ENCODE measurements at places on chromosomes 2 and 18.
A peak's percentile ranks its signal among the peaks of the same experiment; 100 is the strongest.

- no peak for DNase-seq
Measured at GRCh38 chr18:77433076-77433475, 183.4 kb downstream of the GALR1 start.

- DNase-seq = no peak
Measured at GRCh38 chr2:71932037-71932779, 215.5 kb downstream of the CYP26B1 start.

- no peak for DNase-seq
Measured at GRCh38 chr2:120161190-120161589, 62.0 kb downstream of the TMEM185B start.

GRCh38 chr2:12005886-12006681 lies 259.7 kb downstream of the LPIN1 start:
- DNase-seq = peak; percentile 11

- no peak for DNase-seq
Measured at GRCh38 chr2:164275659-164276058, 345.6 kb downstream of the GRB14 start.

GRCh38 chr2:17299891-17300540 lies 218.2 kb downstream of the RAD51AP2 start:
- no peak for DNase-seq

DNA sequence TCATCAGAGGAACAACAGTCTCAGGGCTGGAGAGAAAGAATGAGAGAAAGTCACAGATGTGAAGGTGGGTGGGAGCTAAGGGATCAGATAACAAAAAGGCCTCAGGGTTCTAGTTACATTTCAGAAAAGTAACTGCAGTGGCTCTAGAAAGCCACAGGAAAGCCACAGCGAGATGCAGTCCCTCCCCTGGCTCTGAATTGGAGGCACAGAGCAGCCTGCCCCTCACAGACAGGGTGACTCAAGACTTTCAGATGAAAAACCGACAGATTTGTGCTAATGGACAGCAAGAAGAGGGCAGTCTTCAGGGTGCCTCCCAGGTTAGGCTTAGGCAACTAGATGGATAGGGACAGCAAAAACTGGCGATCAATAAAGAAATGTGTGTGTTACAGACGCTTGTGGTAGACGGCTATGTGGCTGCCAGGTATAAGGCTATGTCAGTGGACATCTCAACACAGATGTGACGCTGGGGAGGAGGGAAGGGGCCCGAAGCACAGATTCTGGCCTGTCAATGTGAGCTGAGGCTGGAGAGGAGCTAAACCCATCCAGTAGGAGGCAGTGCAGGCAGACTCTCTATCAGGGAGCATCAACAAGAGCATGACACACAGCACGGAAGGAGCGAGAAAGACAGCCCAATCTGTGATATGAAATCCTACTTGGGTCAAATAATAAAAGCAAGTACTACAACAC lies 26.2 kb downstream of the UNC50 start:
- DNase-seq = no peak

GRCh38 chr2:211881449-211881848 lies 657.2 kb downstream of the ERBB4 start:
- DNase-seq = no peak

DNA sequence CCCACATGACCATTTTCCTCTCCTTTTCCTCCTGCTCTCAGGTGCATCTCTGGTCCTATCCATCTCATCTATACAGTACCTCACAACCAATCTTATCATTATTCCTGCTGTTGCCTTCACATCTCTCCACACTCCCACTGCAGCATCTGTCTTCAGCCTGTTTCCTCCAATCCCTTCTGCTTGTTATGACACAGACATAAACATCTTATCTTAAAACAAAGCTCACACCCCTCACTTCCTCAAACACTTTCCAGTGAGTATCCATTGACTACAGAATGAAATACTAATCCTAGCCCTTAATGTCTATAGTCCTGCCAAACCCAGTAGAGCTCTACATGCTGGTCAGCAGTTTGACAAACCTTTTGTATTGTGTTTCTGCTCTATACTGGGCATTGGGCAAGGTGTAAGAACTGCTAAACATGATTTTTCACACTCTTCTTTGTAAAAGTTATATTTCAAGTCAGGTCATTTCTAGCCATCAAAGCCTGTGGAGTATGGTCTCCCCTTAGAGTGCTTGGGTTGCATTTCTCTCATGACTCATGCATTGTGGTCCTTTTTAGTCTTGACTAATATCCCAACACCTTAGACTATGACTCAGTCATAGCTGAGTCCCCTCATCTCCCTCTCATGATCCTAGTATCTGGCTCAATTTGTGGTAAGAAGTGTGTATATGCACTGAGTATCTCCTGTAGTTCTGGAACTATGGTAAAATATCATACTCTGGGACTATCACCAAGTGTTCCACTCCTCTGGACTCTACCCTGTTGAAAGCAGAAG lies 187.0 kb downstream of the CYRIA start:
- DNase-seq = no peak

- DNase-seq = no peak
Measured at GRCh38 chr2:3620834-3621233, 25.9 kb downstream of the COLEC11 start.

DNA sequence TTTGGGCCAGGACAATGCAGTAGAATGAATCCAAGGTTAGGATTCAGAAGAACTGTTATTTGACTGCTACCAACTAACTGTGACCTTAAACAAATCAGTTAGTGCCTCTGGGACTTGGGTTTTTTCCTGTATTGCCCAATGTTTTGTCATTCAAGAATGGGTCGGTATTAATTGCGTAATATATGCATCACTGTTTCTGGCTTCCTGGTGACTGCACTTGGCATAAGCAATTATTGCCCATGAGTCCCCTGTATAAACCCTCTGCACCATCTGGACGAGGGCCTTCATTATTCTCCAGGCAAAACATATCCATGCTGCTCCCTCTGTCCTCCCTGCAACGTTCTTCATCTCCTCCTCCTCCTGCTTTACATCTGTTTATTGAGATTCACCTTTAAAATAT lies 255.8 kb upstream of the LRRTM1 start:
- DNase-seq = no peak

- DNase-seq = no peak
Measured at GRCh38 chr2:70943205-70943871, 7.6 kb downstream of the ATP6V1B1 start.

GRCh38 chr2:643334-643733 lies 33.9 kb downstream of the TMEM18 start:
- DNase-seq = no peak

DNA sequence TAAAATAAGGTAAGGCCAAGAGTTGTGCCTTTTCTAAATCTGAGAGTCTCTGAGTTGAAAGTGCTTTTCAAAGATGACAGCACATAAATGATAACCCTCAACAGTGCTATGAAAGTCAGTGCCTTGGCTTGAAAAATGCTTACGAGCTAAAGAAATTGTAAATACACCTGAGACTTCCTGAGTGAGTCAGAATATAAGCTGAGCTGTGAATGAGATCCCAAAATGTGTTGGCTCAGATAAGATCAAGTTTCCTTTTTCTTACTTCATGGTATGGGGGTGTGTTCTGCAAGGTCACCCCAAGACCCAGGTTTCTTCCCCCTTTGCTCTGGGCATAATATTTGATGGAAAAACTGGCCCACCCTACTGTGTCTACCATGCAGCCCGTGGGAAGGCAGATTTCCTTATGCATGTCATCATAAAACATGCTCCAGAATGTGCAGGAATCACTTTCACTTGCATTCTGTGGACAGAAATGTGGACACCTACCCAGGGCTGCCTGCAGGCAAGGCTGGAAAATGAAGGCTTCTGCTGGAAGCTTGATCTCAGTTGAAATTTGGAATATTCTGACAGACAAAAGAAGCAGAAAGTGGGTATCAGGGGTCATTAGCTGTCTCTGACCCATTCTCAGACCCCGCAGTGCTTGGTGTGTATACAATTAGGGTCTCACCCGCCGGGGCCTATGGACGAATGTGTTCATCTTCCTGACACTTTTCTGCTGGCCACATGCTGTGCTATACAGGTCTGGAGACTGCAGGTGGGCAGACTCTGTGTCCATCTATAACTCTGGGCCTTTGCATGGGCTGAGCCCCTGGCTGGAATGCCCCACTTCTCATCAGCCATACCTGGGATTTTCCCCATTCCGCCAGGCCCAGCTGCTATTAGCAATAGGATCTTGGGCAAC lies 212.6 kb downstream of the SH3RF3 start:
- no peak for DNase-seq

- no peak for DNase-seq
Measured at GRCh38 chr2:17538022-17538843, 2.3 kb upstream of the VSNL1 start.

DNA sequence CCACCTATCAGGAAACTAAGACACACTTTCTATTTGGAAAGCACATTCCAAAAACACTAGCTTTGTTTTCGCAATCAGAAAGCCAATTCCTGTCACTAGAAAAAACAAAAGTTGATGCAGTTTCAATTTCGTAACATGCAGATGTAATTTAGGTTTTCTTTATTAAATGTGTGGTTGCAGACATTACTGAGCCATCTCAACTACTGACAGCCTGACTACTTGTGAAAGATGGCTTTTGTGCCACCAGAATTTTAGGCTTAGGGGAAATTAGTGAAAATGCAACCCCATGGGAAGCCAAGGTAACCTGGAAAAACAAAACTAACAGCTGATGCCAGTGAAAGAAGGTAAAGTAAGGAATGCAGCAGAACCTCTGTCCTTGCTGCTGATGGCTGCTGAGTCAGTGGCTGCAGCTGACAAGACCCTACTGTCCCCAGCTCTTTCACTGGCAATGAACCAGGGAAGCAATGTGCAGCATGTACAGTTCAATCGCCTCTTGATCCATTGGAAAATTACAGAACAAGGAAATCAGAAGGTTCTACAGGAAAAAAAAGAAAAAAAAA lies 34.9 kb downstream of the FEZ2 start:
- no peak for DNase-seq

GRCh38 chr2:156511803-156512202 lies 75.6 kb downstream of the GPD2 start:
- DNase-seq = no peak

- no peak for DNase-seq
Measured at GRCh38 chr18:45110577-45111501, 430.2 kb downstream of the SETBP1 start.

GRCh38 chr2:183505911-183506310 lies 381.7 kb downstream of the NUP35 start:
- DNase-seq = no peak

GRCh38 chr2:232362174-232362900 lies 16.2 kb upstream of the ALPP start:
- DNase-seq = no peak

- DNase-seq = no peak
Measured at GRCh38 chr2:241818229-241818942, 9.4 kb downstream of the NEU4 start.

- no peak for DNase-seq
Measured at GRCh38 chr18:79975043-79975442, 10.6 kb downstream of the HSBP1L1 start.

DNA sequence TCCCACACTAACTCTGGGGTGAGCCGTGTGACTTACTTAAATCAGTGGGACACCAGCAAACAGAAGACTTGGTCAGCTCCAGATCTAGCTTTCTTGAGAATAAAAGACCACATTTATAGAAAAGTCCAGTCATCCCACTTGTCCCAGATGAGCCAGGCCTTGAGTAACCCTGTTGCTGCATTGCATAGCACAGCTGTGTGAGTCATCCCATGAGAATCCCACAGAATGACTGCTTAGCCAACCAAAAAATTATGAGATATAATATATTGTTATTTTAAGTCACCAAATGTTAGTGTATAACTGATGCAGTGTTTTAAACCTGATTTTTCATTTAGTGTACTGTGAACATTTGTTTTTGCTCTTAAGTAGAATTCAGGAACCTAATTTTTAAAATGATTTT lies 94.2 kb upstream of the FSHR start:
- DNase-seq = no peak

- no peak for DNase-seq
Measured at GRCh38 chr2:239502430-239503186, 101.8 kb upstream of the HDAC4 start.

DNA sequence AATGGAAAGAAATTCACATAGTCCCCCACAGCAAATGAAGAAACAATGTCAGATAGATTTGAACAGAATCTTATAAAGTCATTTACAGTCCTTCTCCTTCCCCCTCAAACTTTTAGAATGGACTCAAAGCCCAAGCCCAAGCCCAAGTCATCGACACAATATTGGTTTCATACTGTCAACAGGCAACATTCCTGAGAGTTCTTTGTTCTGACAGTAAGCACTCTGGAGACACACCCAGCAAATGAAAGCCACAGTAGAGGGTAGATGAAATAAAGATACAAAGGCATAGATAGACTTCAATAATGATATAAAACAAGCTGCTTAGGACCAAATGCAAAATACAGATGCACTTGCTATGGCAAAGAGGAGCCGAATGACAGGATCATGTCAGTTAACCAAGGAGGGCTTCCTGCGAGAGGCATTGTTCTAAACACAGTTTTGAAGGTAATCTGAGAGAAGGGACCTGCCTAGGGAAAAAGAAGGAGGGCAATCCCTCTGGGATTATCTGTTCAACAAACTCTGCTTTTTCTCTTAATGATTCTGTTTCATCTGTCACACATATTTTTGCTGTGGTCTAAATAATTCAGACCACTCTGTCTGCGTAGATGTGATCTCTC lies 97.1 kb upstream of the MAP4K3 start:
- DNase-seq = no peak

DNA sequence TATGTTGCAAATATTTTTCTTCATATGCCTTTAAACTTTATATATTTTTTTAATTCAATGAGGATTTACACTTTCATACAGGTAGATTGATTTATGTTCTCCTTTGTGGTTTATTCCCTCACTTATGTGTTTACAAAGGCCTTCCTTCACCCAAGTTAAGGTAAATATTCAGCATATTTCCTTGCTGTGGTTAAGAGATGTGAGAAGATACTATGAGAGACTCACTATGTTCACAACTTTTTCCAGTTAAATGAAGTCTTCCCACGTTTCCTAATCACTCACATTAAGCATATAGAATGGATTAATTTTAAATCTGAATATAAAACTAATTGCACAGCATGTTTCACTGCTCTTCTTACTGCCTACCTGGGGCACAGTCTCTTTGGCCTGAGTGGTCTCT lies 597 bp downstream of the PECR start:
- no peak for DNase-seq

DNA sequence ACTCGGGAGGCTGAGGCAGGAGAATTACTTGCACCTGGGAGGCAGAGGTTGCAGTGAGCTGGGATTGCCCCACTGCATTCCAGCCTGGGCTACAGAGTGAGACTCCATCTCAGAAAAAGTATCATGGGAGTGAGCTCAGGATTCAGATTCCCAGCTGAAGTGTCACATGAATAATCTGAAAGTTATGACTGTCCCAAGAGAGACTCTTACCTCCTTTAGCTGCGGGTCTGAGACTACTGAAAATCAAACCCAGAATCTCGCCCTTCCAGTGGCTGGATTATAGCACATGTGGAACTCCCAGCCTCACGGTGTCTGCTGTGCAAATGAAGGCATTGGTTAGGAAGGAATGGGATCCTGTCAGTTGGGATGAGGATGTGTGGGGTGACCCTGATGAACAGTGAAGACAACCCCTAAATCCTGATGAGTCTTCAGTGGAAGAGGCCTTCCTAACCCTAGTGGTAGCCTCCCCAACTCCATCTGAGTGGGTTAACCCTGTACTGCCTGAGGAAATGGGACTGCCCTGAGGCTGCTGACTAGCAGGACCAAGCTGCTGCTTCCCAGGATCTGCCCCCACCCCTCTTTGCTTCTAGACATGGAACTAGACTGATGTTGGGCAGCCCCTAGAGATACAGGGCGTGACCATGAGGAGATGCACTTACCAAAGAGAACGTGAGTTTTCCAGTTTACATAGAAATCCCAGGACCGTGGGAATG lies 16.5 kb downstream of the BOK start:
- DNase-seq = no peak
